ENCODE measurements at places on chromosomes 2 and 18.

DNA sequence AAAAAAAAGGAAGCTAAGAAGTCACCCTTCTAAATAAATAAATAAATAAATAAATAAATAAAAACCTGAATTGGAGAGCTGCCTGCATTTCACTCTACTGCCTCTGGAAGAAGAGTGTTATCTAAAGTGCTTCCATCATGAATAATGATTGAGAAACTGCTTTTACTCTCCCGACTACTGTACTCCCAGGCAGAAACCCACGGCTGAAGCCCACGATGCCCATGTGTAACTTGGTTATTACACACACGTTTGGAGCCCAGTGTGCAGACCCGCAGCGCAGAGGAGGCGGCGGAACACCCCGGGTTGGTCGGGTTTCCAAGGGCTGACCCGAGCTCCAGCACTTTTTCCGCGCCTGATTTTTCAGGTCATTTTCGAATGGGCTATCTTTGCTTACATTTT, 697 bp upstream of the SPATS2L start:
- DNase-seq, result no peak

DNA sequence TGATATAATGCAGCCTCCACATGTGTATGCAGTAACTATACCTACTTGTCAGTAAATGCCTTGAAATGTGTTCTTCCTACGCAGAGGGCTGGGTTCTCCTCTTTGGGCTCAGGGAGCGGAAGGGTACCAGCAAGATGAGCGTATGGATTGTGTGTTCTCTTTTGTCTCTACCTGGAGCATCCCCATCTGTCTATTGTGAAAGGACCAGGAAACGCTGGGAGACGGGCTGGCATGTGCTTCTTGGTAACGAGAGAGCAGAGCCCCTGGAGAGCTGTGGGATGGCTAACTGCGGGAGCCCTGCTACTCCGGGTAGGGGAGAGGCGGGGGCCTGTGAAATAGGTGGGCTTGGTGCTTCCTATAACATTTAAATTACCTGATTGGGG, 80.9 kb downstream of the BCL2 start:
- no peak for DNase-seq

GRCh38 chr2:176427549-176427948, 158.3 kb downstream of the MTX2 start:
- DNase-seq, result no peak

GRCh38 chr2:104889960-104890684, 36.2 kb downstream of the POU3F3 start:
- no peak for DNase-seq

- DNase-seq, result no peak
Measured at GRCh38 chr2:186709529-186710450, 15.9 kb downstream of the FAM171B start.

GRCh38 chr2:168744844-168745243, 57.6 kb upstream of the NOSTRIN start:
- DNase-seq, result no peak

DNA sequence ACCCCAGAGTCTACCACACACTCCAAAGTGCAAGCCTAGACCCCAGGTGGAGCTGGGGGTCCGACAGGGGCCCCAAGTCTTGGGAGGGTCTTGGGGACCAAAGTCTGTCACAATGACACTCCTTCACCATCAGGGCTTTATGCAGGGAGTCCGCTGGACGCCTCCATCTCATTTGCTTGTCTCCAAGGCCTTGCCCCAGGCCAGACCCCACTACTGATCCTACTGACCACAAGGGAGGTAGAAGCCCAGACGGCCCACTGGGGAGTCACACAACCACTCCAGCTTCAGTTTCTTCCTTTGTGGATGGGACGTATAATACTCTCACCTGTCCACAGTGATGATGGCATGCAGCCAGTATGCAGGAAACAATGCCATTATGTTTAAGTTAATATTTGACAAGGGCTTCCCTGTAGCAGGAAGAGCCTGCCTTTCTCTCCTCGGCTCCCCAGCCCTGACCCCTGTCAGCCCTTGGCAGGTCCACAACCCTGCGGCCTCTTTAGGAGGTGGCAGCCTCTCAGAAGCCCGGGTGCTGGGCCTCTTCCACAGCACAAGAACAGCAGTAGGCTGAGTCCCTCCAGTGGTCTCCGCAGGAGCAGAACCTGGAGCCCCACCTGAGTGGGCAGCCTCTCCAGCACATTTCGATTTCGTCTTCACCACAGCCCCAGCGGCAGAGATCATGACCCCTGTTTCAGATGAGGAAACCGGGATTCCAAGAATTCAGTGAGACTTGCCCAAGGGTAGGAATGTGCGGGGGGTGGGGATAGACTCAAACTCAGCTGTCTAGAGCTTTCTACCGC, 6.5 kb downstream of the BIN1 start:
- no peak for DNase-seq

GRCh38 chr2:234163510-234164045, 113.1 kb downstream of the SPP2 start:
- DNase-seq, result no peak

- DNase-seq, result no peak
Measured at GRCh38 chr18:42326752-42327151, 371.7 kb downstream of the PIK3C3 start.

DNA sequence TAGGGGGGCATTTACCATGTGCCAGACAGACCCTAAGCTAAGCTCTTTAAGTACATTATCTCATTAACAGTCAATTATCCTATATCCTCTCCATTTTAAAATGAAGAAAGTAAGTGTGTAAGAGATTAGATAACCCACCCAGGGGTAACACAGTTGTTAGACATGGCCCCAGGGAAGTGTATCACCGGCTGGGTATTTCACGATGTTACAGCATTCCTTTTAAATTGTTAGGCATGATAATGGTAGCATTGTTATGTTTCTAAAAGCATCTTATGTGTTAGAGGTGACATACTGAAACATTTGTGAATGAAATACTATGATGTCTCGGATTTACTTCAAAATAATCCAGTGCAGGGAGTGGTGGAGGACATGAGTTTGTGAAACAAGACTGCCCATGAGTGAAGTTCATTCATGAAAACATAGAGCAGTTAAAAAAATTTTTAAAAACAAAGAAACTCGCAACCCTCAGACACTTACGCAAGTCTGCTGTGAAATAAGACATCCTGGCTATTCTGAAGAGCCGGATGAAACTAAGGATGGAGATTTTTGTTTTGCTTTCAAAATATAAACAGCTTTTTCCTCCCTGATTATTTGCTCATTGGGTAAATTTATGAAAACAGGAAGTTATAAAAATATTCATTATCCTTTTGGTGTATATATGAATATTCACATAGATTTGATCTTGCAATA, 54.9 kb downstream of the IL1RL2 start:
- DNase-seq, result no peak

- peak; percentile 50 for DNase-seq
Measured at GRCh38 chr2:120710256-120710655, 25.4 kb upstream of the GLI2 start.

DNA sequence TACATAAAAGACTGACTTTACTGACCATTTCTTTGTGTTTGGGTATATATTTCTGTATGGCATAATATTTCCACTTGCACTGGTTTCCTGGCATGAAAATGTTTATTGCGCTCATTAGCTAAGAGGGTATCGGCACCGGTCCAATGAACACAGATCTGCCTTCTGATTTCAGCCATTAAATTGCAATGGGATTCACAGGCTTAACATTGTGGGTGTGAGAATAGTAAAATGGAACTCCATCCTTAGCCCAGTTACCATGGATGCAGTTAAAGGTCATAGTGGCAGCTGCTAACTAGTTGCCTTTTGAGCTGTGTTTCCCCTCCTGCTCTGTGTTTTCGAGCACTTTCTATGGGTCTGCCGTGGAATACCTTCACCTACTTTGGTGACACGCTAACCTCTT, 352.6 kb upstream of the POU3F3 start:
- no peak for DNase-seq

DNA sequence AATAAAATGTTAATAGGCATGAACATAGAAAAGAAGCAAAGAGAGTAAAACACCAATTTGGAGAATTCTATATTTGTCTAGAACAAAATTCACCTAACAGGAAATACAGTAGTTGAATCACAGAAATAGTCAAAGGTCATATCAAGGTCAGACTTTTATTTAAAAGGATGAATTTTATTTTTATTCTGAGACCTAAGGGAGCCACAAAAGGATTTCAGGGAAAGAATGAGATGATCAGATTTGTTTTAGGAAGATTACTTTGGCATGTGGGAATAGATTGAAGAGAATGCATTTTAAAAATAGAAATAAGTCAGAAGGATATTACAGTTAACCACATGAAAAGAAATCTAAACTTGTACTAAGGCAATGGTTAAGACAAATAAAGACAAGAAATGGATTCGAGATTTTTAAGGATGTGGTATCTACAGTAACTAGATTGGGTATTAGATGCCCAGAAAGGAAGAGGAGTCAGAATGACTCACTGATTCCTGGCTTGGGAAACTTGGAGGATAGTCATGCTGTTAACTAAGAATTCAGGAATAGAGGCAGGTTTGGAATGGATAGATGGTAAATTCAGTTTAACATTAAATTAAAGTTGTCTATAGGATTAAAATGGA, 56.0 kb downstream of the METTL4 start:
- DNase-seq, result peak; percentile 91

- DNase-seq, result no peak
Measured at GRCh38 chr18:79856119-79857007, 58.6 kb downstream of the KCNG2 start.

DNA sequence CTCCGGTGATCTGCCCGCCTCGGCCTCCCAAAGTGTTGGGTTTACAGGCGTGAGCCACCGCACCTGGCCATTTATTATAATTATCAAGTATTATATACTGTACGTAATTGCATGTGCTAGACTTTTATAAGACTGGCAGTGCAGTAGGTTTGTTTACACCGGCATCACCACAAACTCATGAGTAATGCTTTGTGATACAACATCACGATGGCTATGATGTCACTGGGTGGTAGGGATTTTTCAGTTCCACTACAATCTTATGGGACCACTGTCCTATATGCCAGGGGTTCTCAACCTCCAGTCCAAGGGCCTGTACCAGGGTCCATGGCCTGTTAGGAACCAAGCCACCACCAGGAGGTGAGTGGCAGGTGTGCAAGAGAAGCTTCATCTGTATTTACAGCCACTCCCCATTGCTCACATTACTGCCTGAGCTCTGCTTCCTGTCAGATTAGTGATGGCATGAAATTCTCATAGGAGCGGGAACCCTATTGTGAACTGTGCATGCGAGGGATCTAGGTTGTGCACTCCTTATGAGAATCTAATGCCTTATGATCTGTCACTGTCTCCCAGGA, 9.4 kb downstream of the SCYGR4 start:
- no peak for DNase-seq

DNA sequence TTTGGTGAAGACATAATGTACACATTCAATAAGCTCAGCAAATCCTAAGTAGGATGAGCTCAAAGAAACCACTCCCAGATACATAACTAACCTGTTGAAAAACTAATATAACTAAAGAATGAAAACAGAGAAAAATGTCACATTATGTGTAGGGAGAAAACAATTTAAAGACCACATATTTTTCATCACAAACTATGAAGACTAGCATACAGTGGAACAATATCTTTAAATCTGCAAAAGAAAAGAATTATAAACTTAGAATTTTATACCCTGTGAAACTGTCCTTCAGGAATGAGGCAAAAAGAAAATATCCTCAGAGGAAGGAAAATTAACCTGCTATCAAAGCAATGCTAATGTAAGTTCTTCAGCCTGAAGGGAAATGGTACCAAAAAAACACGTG, 151.5 kb downstream of the PIEZO2 start:
- no peak for DNase-seq

DNA sequence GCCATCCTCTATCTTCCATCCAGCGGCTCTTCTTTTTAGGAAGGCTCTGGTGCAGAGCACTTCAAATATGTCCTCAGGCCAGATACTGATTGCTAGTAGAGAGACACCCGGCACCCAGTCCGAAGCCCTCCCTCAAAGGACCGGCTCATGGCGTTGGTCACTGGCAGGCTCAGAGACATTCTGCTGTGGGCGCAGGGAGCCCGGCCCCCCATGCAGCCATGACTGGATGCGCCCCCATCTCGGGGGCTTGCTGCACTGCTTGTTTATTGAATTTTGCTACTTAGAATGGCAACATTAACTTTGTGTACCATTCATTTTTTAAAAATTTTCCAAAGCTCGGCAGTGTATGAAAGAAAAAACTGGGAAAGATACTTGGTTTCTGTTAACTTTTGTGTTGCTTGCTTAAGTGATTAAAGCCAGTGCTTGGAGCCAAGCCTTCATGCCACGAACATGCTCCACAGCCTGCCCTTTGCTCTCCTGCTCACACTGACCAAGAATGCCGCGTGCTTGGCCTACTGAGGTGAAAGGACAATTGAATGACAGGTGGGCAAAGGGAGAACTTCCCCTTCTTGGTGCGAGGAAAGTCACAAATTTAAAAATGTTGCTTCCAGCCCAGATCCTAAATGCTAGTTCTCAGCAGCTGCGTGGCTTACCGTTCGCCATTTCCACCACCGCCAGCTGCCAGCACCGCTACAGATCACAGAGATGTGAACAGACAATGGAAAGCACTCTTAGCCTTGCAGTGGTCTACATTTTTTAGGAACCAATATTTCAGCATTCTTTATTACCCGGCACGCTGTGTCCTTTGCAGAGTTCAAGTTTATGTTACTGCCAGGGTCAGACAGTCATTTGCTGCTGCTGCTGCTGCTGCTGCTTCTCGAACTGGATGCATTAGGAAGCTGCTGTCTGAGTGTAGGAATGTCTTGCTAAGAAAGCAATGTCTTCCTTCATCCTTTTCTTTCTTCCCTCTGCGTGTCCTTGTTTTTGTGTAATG, 76.7 kb downstream of the FAM210A start:
- DNase-seq, result no peak

GRCh38 chr2:53640466-53640865, 127.1 kb upstream of the CHAC2 start:
- DNase-seq, result no peak

- DNase-seq, result no peak
Measured at GRCh38 chr2:196729418-196729817, 70.1 kb downstream of the GTF3C3 start.

- DNase-seq, result no peak
Measured at GRCh38 chr2:44679584-44679983, 261.9 kb upstream of the SIX3 start.

- no peak for DNase-seq
Measured at GRCh38 chr18:59551902-59552635, 145.2 kb downstream of the CCBE1 start.

GRCh38 chr18:51522338-51522737, 324.9 kb upstream of the MEX3C start:
- DNase-seq, result no peak

DNA sequence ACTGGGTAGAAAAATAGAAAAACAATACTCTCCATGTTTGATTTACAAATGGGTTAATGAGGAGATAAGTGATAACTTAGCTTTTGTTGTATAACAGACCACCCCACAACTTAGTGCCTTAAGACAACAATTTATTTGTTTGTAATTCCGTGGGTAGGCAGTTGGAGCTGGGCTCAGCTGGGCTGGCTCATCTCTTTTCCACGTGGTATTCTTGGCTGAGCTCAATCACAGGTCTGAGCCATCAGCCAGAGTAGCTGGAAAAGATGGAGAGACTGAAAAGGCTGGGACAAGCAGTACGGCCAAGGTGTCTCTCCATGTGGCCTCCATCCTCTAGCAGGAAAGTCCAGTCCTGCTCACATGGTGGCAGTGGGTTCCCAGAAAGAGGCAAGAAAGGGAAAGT, 32.2 kb upstream of the ELOA2 start:
- no peak for DNase-seq

All from astrocyte of the spinal cord (primary cell).